ENCODE measurements at places on chromosomes 13 and 19.
A peak's percentile ranks its signal among the peaks of the same experiment; 100 is the strongest.

GRCh38 chr13:36143738-36144137 is 12.6 kb upstream of the DCLK1 start:
- DNase-seq = peak; percentile 51

- peak; percentile 32 for DNase-seq
These were observed 2.8 kb downstream of the EVI5L start for GRCh38 chr19:7832781-7833180.

- peak; percentile 19 for DNase-seq
These were observed 305.1 kb downstream of the ITGBL1 start for GRCh38 chr13:101757446-101758039.

- no peak for DNase-seq
These were observed 46.7 kb upstream of the SERP2 start for GRCh38 chr13:44326961-44327360.

GRCh38 chr19:17488593-17489391 is 18.5 kb downstream of the SLC27A1 start:
- DNase-seq = peak; percentile 49

- DNase-seq = peak; percentile 67
These were observed 421.9 kb upstream of the ARGLU1 start for GRCh38 chr13:106989876-106990275.

GRCh38 chr13:110278859-110279258 is 28.1 kb downstream of the COL4A1 start:
- DNase-seq = no peak

GRCh38 chr19:32104153-32104849 is 241.1 kb upstream of the ZNF507 start:
- DNase-seq = no peak

DNA sequence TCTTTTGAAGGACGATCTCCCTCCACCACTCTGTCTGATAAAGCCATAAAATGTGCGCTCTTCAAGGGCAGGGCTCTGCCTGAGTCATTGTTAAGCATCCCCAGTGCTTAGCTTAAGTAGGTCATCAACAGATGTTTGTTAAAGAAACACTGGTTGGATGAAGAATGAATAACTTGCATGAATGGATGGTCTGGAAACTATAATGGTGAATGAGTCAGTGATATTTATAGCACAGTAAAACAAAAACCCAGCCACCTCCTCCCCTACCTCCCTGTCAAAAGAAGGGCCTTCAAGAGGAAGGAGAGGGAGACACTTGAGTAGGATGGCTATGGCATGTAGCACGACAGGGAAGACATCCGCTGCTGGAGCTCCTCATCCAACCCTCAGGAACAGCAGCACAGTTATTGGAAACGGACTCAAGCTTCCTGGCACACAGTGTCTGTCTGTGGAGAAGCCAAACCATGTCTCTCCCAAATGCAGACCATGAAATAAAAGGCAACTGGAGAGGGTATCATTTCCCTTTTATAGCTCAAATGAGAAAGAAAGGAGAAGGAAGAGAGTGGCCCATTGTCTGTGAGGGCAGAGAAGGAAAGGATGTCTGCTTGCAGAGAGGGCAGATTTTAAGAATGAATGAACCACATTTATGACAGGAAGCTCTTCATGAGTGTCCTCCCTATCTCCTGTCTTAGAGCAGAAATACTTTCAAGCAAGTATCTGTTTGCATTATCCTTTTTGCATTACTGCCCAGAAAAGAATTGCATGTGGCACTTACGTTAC is 183.5 kb upstream of the UBL3 start:
- peak; percentile 89 for DNase-seq

GRCh38 chr13:51645761-51646670 is 61.8 kb downstream of the WDFY2 start:
- no peak for DNase-seq

- DNase-seq = peak; percentile 97
These were observed 438.1 kb downstream of the FGF9 start for GRCh38 chr13:22108979-22109378.

GRCh38 chr19:53594811-53595509 is 36.8 kb upstream of the DPRX start:
- DNase-seq = no peak
